NCI-H187 treated with DMSO at 0.1 percent for 48 hours (cell line): ENCODE measurements at places on chromosomes 16 and 17.

DNA sequence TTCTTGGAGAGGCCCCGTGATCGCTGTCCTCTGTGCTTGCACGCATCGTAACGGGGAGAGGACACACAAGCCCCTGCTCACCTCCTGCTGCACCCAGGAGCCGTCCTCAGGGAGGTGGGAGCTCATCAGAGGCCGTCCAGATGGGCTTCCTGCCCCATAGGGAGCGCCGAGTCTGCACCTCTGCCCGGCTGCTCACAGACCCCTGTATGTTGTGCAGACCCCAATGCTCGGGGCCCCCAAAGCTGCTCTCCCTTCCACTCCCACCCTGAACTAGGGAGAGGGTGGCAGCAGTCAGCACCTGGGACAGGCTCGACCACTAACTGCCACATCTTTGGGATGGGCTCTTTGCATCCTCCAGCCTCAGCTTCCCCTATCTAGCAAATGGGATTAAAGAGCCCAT lies 4.4 kb upstream of the ZNF469 start:
- DNase-seq, result no peak

DNA sequence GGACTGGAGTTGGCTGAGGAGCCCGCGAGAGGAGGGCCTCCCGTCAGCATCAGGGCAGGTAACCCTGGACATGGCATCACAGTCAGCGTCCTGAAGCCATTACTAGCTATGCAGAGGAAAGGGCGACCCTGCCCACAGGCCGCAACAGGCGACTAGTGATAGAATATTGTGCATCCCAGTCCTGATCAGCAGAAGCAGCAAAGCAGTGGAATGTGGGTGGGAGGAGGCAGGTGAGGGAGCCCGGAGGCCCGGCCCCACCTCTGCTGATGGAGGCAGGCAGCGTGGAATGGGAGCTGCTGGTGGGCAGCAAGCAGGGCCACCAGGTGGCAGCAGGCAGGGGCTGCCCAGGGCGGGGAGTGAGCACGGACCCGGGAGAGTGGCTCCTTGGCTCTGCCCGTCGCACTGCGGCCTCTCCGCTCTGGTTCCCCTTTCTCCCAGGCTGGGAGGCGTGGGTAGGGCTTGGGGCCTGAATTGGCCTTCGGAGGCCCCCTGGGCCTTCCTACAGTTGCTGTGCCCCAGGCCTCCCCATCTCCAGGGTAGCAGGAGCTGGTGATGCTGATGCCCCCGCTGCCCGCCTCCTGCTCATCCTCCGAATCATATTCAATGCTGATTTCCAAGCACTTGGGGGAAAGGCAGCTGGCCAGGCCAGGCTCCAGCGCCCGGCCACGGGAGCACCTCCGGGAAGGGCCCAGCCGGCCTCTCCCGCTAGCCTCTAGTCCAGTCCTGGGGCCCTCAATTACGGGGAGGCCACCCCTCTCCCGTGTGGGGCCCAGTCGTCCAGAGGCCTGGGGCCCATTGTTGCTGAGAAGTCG lies 20.2 kb downstream of the TSPOAP1 start:
- no peak for DNase-seq

DNA sequence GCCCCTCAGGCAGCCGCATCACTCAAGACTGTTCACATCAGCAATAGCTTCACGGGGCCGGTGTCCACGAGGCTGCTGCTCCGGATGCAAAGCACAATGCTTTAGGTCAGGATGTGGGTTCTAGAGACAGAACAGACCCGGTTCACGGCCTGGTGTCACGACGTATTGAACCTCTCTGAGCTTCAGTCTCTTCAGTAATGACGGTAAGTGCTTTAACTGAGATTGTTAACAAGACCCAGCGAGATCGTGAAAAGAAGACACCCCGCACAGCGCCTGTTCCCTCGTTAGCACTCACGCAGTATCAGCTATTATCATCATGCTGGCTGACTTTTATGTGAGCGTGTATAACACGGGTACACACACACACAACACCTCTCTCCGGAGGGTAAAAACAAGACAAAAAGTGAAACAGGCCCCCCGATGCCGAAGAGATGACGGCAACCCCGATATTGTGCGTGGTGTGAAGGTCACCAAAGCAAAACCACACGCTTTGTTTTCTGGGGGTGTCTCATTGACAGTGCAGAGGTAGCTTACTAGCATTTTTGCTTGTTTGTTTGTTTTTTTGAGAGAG lies 21.4 kb upstream of the ABR start:
- no peak for DNase-seq

DNA sequence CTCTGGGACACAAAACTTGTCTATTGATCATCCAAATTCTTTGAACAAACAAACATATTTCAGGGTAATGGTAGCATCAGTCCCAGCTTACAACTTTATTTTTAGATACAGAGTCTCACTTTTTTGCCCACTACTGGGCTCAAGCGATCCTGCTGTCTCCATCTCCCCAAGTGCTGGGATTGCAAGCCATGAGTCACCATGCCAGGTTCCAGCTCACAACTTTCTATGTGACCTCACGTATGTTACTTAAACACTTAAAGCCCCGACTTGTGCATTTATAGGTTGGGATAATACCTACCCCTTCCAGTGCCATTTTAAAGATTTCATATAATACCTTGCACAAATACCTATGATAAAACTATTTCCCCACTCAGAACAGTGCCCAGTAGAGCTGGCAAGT lies 42.0 kb upstream of the KSR1 start:
- DNase-seq, result no peak

GRCh38 chr16:71242601-71243000 lies 12.1 kb upstream of the HYDIN start:
- DNase-seq, result no peak

DNA sequence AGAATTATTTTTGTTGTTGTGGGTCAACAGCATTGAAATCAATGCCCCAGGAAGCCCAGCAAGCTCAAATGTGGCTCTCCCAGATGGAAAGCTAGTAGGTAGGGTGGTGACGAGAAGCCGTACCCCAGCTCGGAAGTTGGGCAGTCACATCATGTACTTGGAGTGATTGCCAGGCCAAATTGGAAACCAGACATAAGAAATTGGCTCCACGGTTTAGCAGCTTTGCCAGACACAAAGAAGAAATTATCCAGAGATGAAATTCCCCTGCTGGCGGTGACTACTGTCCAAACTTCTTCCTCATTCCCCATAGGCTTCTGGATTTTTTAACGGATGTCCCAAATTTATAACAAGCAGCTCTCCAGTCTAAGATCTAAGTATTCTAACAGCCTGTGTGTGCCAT lies 95.9 kb downstream of the OR1D5 start:
- DNase-seq, result no peak

DNA sequence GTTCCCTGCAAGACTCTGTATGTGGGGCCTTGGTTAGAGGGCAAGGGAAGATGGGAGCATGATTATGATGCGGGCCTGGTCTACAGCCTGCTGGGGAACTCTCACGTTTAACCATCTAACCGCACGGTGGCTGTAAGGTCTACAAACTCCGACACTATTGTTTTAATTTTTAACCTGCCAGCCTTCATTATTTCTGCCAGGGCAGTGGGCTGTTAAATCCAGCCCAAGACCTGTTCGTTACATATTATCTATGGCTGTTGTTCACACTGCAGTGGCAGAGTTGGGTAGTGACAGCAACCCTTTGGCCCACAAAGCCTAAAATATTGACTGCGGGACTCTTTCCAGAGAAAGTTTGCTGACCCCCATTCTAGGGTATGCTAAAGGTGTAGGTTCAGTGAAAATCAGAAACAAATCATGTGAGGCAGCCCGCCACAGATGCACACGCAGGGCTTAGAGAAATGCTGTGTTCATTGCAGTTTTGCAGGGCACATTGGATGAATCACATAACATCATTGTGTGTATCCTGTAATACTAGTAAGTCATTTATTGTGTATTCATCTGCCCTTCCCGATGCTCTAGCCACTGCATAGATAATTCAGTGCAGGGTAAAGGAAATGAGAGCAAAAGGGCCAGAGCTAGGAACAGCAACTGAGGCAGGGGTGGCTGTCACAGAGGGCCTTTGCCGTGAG lies 14.3 kb downstream of the SNX29 start:
- DNase-seq, result no peak

- DNase-seq, result no peak
These were observed 17.6 kb downstream of the DRC3 start for GRCh38 chr17:17990282-17990681.

GRCh38 chr16:68640972-68641371 lies 4.1 kb upstream of the CDH3 start:
- DNase-seq, result no peak
